ENCODE measurements at places on chromosomes 5 and 9.

DNA sequence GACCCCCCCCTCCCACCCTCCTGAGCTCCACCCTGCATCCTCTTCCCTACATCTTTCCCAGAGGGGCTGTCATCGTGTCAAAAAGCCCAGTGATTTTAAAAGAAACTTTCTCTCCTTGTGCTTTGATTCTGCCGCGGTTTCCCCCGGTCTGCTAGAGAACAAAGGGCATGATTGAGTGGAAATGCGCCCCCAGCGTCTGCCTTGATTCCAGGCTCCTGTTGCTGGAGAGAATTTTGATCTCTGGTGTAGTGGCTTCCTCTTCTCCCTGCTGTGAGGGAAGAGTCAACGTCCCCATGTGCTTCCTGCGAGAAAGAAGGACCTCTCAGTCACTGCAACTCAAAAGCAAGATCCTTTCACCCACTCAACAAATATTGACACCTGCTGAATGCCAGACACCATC, 61.9 kb upstream of the RAPGEF1 start:
- no peak for DNase-seq

GRCh38 chr5:167816354-167816753, 475.1 kb upstream of the WWC1 start:
- no peak for DNase-seq

- DNase-seq: no peak
These were observed 85.4 kb upstream of the MIER3 start for GRCh38 chr5:57037355-57037754.

GRCh38 chr5:138111937-138112336, 27.3 kb downstream of the NME5 start:
- no peak for DNase-seq

DNA sequence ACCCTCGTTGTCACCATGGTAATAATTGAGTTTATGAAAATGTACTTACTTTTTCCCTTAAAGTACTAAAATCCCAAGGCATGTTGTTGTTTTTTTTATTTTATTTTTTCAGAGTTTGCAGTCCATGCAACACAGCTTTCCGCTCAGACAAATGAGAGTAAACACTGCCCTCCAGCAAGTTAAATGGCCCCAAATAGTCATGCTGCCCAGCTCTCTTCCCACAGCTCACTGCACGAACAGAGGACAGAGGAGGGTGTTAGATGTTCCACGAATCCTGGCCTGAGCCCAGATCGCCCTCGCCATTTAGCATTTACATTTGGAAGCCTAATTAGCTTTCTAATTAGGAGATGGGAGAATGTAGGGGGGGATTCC, 1.9 kb downstream of the NIM1K start:
- DNase-seq: no peak

GRCh38 chr9:136618580-136619547, 43.9 kb upstream of the EGFL7 start:
- DNase-seq: no peak

- DNase-seq: no peak
These were observed 5.8 kb upstream of the RECK start for GRCh38 chr9:36030871-36031270.
